Epithelial cell of prostate (primary cell): ENCODE measurements at places on chromosomes 4 and X.

DNA sequence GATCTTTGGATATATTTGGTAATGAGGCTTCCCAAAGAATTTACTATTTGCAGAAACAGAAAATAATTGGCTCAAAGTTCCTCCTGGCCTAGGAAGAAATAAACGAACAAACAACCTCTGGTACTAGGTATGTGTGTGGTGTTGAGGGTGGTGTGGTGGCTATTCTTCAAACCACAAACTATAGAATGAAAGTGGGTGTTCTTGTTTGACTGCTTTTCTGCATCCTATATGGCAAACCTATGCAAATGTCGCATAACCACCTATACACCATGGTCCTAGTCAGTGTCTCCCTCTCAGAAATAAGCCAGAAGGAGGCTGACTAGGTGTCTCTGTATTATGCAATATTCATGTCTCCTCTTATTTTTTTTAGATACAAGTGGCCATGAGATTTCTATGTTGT lies 106.6 kb upstream of the PCDH18 start:
- no peak for DNase-seq

DNA sequence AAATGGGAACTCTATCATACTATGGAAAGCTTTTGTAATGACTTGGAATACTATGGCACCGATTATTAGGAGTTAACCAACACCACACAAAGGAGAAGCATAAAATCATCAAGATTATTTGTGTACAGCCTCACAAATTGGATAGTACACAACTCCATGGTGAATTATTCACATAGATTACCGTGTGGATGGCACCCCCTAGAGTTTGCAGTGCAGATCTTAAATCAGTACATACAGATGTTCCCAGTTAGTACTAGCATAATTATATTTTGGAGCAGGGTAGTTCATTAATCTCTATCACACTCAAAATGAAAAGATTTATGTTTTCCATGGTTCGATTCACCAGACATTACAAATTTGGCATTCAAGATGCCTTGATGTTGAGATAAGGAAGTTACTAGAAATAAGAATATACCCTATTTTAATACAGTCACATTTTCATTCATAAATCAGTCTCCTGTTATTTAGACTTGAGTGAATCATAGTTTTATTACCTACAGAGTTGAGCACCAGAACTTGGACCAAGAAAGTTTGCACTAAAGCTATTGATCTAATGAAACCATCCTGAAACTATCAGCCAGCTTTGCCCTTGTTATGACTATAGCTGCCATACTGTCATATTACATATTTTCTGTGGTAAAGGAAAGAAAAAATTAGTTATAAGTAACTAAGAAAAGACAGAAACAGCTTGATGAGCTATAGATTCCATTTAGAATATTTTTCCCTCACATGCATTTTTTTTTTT lies 531.8 kb downstream of the GLUD2 start:
- no peak for DNase-seq

DNA sequence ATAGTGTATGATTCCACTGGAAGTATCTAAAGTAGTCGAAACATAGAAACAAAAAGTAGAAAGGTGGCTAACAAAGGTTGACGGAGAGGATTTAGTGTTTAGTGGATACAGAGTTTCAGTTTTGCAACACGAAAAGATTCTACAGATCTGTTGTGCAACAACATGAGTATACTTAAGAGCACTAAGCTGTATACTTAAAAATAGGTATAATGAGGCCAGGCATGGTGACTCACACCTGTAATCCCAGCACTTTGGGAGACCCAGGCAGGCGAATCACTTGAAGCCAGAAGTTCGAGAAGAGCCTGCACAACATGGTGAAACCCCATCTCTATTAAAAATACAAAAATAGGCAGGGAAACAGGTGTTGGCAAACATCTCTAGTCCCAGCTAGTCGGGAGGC lies 7.9 kb upstream of the ATRX start:
- peak; percentile 14 for DNase-seq

- DNase-seq, result no peak
These were observed 2.0 kb downstream of the STBD1 start for GRCh38 chr4:76308548-76308947.

DNA sequence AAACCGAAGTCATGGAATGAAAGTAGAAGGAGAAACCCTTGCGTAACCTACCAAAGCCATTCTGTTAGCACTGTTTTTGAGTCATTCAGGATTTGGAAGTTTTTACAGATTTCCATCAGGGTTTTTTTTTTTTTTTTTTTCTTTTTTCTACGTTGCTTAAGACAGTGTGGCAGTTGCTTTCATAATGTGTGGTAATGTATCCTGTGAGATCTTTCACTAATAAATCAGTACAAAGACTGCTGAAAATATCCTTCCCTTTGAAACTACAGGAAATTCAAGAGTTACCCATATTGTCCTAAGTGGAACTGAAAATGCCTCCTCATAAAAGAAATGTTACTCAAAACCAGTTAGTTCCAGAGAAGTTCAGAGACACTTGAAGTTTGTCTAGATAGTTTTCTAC lies 137.8 kb downstream of the RAPGEF2 start:
- DNase-seq, result no peak

- DNase-seq, result no peak
These were observed 850.9 kb downstream of the FAM133A start for GRCh38 chrX:94524867-94525266.

- DNase-seq, result no peak
These were observed at the start of gene CCDC158 for GRCh38 chr4:76420762-76421581. TSS of gene CCDC158 (minus strand) at chr4:76421141. CDS start at chr4:76403207, 17,934 bp downstream.

DNA sequence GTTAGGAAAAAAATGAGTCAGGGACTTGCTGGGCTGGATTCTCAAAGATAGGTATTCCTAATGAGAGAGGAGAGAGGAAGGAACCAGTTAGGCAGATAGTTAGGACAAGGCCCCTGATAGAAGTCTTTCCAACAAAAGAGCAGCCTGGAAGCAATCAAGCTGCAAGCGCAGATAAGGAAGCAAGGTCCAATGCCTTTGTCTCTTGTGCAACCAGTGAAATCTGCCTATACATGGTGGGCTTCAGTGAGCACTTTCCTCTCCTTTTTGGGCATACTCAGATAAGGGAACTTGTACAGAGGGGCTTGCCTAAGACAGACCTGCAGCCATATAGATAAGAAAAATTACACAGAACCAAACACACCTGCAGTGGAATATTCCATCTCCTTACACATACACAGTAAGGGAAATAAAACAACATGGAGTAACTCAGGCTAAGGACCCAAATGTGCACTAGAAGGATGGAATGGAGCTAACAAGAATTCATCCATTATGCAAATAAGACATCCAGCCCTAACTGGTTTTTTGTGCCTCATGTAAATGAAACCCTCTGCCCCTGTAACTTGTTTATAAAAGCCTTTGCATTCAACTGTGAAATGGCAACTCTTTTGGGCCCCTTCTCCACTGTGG lies 68.8 kb downstream of the PCDH18 start:
- no peak for DNase-seq

GRCh38 chr4:98908182-98908581 lies 20.8 kb downstream of the EIF4E start:
- no peak for DNase-seq

- no peak for DNase-seq
These were observed 444.3 kb upstream of the ATOH1 start for GRCh38 chr4:93384241-93384640.

GRCh38 chr4:25536564-25537320 lies 118.9 kb upstream of the SLC34A2 start:
- DNase-seq, result no peak
